ENCODE measurements at places on chromosomes 12 and 14.

- DNase-seq: no peak
Observed at GRCh38 chr12:127293507-127294310, 973.3 kb upstream of the TMEM132C start.

GRCh38 chr12:62834406-62834805 lies 100.5 kb downstream of the PPM1H start:
- no peak for DNase-seq

DNA sequence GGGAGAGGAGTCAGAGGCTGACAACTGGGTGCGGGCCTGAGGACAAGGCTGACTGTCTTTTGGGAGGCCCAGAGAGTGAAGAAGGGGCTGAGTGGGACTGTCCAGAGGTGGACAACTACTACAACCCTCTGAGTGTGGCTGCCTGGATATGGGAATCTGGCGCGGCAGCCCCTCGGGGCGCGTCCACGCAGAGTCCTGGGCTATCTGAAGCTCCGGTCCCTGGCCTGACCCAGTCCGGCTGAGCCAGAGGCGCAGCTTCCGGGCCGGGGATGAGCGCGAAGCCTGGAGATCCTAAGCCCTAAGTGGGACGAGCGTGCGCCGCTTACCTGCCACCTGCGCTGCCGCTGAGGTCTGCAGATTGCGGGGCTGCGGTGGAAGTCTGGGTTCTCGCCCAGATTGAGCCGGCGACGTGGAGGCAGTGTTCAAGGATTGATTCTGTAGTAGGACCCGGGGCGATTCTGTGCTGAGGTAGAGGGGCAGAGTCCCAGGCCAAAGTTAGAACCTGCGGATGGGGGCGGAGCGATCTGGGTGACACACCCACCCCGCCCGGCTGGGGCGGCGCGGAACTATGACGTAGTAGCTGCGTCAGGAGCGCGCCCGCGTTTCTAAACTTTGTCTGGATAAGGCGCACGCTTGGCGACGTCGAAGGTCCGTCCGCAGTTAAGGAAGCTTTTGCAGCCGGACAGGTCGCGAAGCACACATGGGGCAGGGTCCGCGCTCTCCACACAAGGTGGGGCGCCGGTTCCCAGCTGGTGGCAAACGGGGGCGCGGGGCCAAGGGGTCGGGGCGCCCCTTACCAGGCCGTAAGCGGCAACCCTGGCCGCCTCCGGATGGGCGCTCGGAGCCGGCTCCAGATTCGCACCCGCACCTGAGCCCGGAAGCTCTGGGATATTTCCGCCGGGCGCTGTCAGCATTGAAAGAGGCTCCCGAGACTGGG lies at the start of the genes DHRS1 and NOP9:
Gene DHRS1, minus strand, starts transcription at position 526 of the 937 bp plus-strand sequence. CDS start 674 bp downstream, outside the sequence.
Gene NOP9, plus strand, starts transcription at position 596 of the 937 bp plus-strand sequence. Its CDS starts 105 bp downstream, at position 701.
- no peak for DNase-seq

DNA sequence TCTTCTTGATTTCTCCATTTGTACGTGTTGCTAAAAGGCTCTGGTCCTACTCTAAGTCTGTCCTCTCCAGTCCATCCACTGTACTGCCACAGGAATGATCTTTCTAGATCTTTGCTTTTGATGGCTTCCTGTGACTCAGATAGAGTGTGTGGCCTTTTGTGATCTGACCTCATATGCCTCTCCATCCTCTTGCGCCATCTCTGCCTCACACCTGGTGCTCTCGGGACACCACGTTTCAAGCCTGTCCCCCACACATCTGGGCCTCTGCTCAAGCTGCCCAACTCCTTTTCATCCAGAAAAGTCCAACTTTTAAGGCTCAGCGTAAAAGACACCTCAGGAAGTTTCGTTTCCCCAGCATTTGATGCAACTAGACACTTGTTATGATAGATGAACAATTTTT lies 39.0 kb downstream of the DCAF4 start:
- DNase-seq: no peak

DNA sequence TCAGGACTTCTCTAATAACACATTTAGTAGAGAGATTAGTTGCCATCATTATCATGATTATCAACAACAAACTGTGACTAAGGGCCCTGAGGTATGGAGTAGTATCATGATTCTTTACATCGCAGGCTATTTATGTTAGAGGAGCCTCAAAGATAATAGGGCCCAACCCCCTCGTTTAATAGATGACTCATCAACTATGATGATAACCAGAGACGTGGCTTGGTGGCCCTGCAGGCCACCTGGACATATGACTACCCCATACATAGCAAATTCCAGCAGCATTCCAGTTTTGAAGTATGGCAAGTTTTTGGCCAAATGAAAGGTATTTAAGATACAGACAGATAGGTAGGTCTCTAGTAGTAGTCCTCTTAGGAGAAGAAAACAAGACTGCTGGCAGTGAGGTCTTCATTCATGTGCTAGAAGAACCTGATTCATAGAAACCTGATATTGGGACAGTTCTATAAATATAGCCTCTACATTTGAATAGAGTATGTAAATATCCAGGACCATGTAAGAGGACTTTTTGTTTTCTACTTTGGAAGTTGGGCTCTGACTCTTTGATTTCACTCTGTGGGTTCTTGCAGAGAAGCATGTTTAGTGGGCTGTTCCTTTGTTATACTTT lies 5.6 kb downstream of the RIC8B start:
- DNase-seq: no peak

- no peak for DNase-seq
Observed at GRCh38 chr14:64838656-64839055, 41.1 kb downstream of the SPTB start.

GRCh38 chr14:28875934-28876571 lies 109.5 kb downstream of the FOXG1 start:
- no peak for DNase-seq

- DNase-seq: no peak
Observed at GRCh38 chr12:51262758-51263177, 7.4 kb downstream of the SMAGP start.

- no peak for DNase-seq
Observed at GRCh38 chr14:34350903-34351302, 111.1 kb downstream of the SPTSSA start.

- DNase-seq: no peak
Observed at GRCh38 chr12:54596526-54596946, 8.1 kb upstream of the PPP1R1A start.

- no peak for DNase-seq
Observed at GRCh38 chr14:87878959-87879358, 114.0 kb downstream of the GALC start.

- DNase-seq: no peak
Observed at GRCh38 chr12:46917821-46918220, 92.0 kb upstream of the SLC38A4 start.

DNA sequence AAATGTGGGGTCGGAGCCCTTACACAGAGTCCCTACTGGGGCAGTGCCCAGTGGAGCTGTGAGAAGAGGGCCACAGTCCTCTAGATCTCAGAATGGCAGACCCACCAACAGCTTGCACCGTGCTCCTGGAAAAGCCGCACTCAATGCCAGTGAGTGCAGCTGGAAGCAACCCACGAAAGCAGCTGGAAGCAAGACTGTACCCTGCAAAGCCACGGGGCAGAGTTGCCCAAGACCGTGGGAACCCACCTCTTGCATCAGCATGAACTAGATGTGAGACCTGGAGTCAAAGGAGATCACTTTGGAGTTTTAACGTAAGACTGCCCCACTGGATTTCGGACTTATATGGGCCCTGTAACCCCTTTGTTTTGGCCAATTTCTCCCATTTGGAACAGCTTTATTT lies 12.3 kb downstream of the GTF2A1 start:
- DNase-seq: no peak

DNA sequence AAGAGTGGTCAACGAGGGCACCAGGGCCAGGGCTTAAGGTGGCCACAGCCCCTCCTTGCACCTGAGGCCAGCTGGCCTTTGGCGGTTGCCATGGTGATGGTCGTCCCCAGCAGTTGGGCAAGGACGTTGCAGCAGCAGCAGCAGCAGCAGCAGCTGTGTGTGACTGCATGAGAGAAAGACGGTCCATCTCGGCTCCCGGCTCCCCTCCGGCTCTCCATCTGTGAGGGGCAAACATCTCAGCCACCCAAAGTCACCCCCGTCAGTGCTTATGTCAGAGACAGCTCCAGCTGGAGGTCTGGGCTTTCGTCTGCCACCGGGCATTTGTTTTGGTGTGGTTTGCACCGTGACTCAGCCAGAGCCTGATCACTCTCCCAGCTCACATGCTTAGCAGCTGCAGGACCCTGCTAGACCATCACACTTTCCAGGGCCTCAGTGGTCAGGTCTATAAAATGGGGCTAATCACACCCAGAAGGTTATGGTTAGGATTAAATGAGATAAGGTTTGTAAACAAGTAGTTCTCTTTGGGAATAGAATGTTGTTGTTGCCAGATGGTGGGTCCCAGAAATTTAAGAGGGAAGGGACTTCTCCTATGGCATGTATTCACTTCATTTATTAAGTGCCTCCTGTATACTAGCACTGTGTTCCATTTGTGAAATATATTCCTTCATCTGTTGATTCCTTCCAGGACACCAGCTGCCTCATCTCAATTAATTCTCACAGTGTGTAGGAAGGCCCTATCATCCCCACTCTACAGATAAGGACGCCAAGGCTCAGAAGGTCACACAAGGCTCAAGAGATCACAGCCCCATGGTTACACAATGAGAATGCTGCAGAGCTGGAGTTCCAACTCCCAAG lies 212.6 kb upstream of the LHX5 start:
- no peak for DNase-seq

DNA sequence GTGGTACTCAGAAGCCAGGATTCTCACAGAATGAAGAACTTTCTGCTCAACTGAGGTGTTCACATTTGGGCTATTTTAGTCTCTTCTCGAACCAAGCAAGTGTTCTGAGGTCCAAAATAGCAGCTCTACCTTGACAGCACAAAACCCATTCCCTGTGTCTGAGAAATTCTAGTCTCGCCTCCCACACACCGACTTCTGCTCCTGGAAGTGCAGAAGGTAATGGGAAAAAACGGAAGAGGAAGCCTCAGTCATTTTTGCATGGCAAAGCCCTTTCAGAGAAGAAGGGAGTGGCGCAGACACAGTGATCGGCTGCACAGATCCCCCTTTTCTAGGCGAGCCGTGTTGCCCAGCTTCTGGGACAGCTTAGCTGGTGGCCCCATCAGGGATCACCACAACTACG lies 31.2 kb upstream of the VPS33A start:
- DNase-seq: no peak

DNA sequence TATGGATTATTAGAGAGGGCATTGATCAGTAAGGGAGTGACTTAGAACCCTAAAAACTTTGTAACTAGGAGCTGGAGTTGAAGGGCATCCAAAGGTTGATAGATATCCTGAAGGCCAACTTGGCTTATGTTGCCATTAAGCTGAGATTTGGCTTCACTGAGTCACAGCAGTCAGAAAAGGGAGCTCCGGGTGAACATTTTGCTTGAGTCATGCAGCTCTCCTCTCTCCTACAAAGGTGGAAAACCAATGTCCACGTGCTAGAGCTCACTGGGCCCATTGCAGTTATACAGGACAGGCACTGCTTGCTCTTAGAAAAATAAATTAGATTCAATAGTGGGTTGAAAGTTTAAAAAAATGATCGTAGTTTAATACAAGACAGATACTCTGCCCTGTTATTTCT lies 87.3 kb upstream of the LRIG3 start:
- no peak for DNase-seq

DNA sequence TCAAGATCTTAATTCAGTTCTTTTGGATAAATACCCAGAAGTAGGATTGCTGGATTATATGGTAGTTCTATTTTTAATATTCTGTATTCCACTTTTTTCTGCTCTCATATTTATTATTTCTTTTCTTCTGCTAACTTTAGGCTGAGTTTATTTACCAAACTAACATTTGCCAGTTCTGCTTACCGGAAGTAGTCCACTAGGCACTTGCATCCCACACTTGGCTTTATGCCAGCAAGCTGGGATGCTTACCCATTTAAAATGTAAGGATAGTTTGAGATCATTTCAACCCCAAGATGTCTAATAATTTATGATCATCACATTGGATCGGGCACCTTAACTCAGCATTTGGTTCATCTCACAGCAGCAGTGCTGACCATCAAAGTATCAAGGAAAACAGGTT lies 96.8 kb downstream of the PIK3C2G start:
- no peak for DNase-seq

- no peak for DNase-seq
Observed at GRCh38 chr12:121167951-121168350, 35.3 kb downstream of the P2RX7 start.

GRCh38 chr12:48142818-48143674 lies 14.3 kb downstream of the ASB8 start:
- DNase-seq: no peak

GRCh38 chr14:25803386-25804018 lies 753.6 kb upstream of the STXBP6 start:
- no peak for DNase-seq

DNA sequence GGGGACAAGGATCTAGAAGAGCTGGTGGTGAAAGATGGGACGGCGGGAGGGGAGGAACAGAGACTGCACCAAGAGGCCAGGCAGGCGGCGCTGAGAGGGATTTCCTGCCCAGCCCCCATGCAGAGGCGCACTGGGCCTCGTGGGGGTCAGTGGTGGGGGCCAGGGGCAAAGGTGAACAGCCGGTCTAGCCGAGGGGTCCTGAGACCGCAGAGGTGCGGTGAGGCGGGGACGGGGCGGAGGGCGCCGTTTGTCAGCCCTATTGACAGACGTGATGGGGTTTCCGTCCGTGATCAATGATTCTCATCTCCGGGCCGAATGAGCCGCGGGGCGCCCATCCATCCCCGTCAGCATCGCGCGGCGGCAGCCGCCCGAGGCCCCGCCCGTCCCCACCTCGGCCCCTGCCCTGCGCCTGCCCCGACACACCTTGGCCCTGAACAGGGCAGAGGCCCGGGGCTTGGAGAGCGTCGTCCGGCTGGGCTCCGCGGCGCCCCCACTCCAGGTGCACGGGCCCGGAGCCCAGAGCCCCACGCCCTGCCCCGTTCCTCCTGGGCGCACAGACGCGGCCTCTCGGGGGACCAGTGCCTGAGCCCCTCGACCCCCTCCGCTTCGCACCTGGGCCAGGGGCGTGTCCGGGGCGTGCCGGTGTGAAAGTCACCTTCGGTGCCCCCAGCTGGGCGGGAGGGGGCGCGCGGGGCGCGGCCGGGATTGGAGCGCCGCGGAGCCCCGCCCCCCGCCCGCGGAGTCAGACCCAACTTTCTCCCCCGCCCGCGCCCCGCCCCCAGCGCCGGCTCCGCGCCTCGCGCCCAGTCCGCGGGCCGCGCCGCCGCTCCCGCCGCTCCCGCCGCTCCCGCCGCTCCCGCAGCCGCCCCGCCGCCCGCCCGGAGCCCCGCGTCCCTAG lies at the start of gene NXPH4:
Gene NXPH4, plus strand, starts transcription at position 781 of the 898 bp plus-strand sequence. CDS start 176 bp downstream, outside the sequence.
- DNase-seq: no peak
